ENCODE measurements at places on chromosomes 6 and 20. TPM values are rescaled to one million over a fixed set of nuclear protein-coding genes. Genes with fewer than 3 reads are reported as not detected.

The UBE2C gene
- polyA plus RNA-seq: 100 TPM

The RFX6 gene
- not detected for polyA plus RNA-seq

The EFCAB8 gene
- polyA plus RNA-seq: not detected

The STK35 gene
- 26.5 TPM for polyA plus RNA-seq

The HLA-DMB gene
- not detected for polyA plus RNA-seq

DNA sequence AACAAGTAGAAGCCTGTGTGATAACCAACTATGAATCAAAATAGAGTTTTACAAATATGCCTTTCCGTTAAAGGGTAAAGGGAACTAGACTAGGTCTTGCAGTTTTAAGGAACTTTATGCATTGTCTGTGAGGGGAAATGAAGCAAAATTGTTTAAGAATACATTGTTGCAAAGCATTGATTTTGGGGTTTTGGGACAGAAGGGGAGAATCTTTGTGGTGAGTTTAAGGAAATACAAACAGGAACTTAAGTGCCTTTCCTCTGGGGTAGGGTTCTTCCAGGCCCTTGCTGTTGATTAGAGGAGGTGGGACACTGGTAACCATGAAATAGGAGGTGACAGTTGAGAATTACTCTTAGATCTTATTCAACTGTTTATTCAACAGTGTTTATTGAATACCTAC is 4.7 kb downstream of the MAPK14 start:
- no peak for DNase-seq

DNA sequence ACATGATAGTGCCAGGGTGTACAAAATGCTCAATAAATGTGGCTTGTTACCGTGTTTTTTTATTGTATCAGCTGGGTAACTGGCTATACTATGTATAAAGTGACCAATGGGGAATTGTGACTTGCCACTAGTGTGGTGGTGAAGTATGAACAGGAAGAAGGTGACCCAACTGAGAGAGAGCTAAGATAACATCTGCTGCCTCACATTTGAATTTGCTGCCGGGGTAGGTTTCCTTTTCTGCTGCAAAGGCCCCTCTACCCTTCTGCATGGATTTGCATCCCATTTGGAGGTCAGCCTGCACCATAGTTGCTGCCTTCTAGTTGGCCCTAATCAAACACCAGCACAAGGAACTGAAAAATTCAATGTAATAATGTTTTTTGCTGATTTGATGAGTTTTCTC is 24.1 kb downstream of the IL17A start:
- no peak for DNase-seq

DNA sequence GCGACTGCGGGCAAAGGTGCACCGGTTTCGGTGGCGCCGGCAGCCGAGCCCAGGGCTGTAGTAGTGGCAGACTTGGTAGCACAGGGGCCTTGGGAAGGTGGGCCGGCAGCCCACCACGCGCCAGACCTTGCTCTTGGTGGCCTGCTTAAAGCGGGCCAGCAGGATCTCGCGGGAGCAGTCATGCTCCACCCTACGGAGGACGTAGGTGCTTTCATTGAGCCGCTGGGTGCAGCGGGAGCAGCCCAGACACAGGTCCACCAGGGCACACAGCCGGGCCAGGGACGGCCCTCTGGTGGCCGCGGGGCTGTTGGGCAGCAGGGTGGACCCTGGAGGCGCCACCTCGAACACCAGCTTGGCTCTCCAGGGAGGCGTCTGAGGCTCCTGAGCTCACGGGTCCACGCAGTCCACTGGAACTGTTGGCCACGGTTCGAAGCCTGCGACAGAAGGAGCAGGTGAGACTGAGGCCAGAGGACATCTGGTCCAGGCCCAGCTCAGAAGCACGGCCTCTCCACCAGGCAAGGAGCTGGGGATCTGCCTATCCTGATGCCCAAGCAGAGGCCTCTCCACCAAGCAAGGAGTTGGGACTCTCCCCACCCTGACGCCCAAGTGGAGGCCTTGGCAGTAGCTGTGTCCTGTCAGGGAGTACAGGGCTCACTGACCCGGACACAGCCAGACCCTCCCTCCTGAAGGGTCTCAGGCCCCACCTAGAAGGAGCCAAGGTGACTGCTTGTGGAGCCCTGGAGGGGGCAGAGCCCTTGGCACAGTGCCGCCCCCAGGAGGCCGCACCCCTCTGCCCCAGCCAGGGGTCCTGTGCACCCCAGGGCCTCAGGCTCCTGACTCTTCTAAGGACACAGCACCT is 1.0 kb downstream of the HELZ2 start:
- peak; percentile 65 for DNase-seq

GRCh38 chr6:1554476-1555310 is 55.0 kb upstream of the FOXC1 start:
- no peak for DNase-seq

DNA sequence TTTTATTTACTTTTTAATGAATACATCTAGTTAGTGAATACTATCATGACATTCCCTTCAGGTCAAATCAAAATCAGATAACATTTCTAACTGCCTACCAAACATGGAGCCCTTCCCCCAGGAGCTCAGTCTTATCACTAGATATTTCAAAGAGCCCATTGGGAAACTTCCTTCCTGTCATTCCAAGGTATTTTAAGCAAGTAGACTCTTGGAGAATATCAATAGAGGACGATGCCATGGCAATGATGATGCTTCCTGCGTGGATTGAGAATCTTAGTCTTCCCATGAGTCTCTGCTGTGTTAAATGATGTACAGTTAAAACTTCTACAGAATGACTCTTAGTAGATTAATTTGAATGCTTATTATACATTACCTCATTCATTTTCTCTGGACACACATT is 384.9 kb downstream of the CENPW start:
- no peak for DNase-seq

GRCh38 chr20:57662456-57663240 is 42.4 kb upstream of the ZBP1 start:
- DNase-seq: no peak

DNA sequence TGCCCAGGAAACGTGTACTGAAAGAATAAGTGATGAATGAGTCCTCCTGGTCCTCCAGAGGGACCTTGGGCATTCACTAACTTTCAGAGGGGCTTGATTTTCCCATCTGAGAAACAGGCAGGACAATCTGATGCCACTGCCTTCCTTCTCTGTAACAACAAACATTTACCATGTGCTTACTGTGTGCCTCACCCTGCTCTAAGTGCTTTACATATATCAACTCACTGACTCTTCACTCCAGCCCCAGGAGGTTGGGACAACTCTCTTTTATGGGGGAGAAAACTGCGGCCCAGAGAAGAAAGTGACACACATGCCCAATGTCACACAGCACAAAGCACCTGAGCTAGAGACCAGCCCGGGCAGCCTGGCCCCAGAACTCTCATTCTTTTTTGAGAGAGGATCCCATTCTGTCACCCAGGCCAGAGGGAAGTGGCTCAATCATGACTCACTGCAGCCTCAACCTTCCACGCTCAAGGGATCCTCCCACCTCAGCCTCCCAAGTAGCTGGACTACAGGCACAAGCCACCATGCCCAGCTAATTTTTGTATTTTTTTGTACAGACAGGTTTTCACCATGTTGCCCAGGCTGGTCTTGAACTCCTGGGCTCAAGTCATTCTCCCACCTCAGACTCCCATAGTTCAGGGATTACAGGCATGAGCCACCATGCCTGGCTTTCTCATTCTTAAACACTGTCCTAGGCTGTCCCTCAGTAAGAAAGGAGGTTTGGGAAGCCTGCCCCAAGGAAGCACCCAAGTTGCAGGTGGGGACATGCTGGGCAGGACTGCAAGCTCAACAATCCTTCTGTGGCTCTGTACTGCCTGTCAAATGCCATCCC is 38.0 kb downstream of the NOL4L start:
- DNase-seq: no peak

DNA sequence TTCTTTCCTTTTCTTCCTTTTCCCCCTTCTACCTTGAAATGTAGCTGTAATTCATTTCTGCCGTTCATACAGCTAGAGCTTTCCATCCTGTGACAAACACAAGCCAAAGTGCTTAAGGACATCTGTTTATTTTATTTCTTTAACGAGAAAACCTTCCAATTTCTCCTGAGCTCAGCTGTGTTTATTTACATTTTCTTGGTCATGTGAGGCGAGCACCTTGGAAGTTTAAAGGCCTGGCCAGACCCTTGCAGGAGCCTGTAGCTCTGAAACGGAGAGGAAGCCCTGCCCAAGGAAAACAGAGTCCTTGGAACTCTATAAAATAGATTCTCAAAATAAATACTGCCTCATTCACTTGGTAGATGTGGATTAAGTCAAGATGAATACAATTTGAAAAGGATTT is 223.1 kb downstream of the EYA2 start:
- no peak for DNase-seq

DNA sequence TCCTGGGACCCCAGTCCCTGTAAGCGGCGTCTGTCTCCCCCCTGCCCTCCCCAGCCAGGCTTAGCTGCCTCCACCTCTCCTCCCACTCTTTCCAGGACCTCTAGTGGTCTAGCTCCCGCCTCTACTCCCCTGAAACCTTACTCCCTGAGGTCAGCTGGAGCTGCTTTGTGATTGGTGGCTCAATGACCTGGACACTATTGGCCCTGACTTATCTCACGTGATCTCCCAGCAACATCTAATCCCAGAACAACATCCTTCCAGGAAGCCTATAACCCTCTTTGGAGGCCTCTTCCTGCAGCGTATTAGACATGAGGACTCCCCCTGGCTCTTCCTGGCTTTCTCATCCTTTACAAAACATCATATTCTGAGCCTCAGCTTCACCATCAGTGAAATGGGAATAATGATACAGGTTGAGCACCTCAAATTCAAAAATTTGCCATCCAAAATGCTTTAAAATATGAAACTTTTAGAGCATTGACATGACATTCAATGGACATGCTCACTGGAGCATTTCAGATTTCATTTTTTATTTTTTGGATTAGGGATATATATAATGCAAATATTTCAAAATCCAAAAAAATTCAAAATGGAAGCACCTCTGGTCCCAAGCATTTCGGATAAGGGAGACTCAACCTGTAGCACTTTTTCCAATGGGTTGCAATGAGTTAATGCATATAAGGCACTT is 16.3 kb upstream of the SRC start:
- peak; percentile 60 for DNase-seq

DNA sequence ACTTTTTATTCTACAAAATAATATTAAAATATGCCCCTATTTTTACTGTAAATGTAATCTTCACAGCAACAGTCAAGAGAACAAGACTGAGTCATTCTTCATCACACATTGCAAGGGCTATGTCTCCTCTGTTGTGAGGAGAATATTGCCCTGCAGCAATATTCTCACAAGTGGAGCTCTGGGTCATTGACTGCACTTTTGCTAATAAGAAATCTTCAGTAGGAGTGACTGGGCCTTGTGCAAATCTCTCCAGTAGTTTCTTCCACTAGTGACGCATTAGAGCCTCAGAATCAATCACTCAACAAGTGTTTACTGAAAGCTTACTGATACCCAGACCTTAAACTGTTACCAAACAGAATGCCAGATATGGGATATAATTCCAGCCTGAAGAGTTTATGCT is 49.1 kb downstream of the LAMA2 start:
- DNase-seq: no peak

- no peak for DNase-seq
Measured at GRCh38 chr20:63939061-63939935, 16.9 kb downstream of the UCKL1 start.

DNA sequence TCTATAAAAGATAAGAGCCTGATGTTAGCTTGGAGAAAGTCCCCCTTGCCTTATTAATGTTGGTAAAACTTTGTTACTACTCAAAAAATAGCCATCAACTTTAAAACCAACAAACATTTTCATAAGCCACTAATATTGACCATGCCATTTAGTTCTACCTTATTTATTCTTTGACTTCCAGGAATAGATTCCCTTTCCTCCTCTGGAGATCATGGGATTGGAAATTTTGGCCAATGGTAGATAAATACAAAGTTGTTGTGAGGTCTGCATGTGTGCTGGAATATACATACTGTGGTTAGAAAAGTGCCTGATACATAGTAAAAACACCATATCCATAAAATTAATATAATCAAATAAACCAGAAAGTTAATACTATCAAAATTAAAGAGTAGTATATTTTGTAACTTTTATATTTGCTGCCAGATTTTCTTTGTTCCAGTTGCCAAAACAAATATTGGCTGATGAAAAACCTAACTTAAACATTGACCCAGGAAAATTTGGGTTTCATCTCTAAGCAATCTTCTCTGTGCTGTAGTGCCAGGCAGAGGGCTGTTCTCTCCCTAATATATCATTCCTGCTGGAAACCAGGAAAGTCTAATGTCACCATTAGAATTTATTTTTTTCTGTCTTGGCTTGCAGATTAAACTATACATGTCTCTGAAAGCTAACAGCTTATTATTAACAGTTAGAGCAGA is 169.1 kb downstream of the NKAIN2 start:
- no peak for DNase-seq

- DNase-seq: peak; percentile 72
Measured at GRCh38 chr6:35972471-35973367, 51.7 kb downstream of the SLC26A8 start.

DNA sequence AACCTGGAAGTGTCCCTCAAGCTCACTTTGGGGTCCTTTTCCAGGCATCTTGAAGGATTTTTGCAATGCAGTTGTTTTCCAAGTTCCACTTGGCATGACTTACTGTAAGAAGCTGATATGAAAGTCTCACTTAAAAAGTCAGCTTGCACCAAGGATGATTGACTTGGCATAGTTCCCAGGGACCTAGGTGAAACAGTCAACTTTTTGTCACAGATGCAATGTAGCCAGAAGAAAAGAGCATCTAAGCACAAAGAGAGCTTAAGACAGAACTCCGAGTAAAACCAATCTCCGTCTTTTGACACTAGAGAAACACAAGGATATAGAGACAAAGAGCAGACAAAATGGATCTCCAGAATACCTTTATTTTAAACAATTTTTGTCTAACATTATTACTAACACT is 2.6 kb upstream of the ZSCAN12 start:
- DNase-seq: no peak

DNA sequence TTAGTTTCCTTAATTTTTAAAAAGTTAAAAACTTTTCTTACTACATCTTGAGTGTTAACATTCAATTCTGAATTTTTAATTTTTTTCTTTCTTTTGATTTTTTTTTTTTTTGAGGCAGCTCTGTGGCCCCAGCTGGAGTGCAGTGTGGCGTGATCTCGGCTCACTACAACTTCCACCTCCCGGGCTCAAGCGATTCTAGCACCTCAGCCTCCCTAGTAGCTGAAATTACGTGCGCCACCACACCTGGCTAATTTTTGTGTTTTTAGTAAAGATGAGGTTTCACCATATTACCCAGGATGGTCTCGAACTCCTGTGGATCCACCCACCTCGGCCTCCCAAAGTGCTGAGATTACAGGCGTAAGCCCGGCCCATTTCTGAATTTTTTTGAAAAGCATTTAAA is 1.2 kb downstream of the DDX43 start:
- no peak for DNase-seq

GRCh38 chr6:30537931-30538330 is 18.4 kb downstream of the GNL1 start:
- no peak for DNase-seq

- no peak for DNase-seq
Measured at GRCh38 chr20:40680161-40680959, 8.7 kb downstream of the MAFB start.

DNA sequence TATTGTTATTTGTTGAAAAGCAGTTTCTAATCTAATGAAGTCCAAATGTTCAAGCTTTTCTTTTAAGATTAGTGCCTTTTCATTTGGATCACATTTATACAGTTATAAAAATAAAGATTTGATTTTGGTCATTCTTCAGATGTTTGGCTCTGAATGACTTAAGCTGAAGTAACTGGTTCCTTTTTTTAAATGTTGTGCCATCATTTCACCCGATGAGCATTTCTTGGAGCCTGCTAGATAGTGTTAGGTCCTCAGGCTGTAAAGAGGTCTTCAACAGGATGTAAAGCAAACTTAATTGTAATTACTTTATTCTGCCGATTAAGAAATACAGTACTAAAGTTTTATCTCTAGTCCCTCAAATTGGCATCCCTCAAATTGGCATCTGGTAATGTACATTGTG is 41.2 kb upstream of the ASIP start:
- DNase-seq: no peak

GRCh38 chr6:148761527-148762011 is 14.7 kb downstream of the UST start:
- DNase-seq: no peak
